ENCODE measurements at places on chromosomes 11 and 22.

DNA sequence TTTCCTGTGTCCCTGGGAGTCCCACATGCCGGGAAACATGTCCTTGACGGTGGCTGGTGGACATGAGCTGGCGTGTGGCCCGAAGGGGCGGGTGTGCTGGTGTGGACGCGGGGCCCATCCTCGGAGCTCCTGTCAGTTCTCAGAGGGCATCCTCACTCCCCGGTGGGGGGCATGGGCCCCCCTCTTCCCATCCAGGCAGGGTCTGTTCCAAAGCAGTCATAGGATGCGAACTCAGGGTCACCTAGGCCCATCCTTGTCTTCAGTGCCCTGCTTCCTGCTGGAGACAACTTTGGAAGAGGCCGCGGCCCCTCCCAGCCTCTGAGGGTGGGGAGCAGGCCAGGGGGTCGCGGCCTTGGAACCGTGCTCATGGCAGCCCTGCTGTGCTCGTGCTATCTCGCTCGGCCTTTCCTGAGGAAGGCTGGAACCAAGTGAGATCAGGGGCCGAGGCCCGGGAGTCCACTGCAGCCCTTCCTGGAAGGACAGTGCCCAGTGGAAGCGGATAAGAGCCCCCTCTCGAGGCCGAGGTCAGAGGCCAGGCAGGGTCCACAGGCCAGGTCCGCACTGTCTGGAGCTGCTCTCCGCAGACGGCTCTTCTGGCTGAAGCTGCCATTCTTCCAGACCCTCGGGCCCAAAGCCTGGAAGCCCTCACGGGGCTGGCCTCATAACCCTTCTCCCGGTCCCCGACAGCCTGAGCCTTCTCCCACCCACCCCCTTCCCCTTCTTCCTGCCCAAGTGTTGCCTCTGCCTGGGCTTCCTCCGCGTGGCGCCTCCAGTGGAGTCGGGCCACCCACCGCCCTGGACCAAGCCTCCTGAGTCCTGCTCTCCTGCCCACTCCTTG, 8.7 kb downstream of the GRK2 start:
- DNase-seq: no peak

DNA sequence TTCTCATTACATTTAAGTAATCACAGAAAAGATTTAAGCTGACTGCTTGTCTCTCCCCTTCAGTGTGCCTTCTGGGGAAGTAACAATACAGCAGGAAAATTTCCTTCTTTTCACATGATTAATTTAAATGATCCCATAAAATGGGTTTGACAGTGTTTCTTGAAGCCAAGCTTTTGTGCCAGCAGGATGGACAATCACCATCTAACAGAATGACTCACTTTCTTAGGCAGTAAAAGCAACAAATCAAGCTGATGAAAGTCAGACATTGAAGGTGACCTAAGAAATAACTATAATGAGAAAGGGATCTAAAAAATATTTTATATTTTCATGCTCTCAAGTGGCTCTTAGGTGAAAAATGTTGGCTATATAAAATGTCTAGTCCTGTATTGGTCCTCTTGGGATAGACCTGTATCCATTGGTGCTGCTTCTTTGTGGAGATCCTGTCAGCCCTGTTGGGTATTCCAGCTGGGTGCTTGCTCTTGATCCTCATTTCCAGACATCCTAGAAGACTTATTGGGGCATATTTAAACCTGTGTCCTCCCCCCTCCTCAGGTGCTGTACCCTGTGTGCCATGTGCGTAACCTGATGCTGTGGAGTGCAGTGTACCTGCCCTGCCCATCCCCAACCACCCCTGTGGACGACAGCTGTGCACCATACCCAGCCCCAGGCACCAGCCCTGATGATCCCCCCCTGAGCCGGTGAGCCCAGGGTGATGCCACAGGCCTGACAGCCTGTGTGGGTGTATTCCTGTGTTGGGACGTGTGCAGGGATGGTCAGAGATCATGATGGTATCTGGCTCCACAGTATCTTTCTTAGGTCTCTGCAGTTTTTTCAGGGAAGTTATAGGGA, 62.7 kb upstream of the HORMAD2 start:
- DNase-seq: no peak

DNA sequence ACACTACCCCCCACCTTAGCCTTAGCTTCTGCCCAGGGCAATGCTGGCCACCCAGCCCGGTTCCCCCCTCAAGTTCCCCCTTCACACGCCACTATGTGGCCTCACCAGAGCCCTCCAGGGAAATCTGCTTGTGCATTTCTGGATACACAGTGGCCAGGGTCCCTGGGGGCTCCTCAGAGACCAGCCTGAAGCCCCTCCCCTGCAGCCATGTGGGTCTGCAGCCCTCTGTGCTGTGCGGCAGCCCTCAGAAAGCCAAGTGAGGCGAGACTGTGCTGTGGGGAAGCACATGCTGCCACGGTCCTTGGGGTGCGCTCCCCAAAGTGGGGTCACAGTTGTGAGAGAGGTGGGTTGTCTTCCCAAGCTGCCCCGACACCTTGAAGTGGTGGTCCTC, 2.1 kb upstream of the PLXNB2 start:
- no peak for DNase-seq

- no peak for DNase-seq
Measured at GRCh38 chr22:47687346-47687655, 924.9 kb downstream of the TBC1D22A start.

GRCh38 chr11:32081129-32081641, 9.7 kb upstream of the RCN1 start:
- no peak for DNase-seq

GRCh38 chr11:100876815-100877520, 189.9 kb downstream of the ARHGAP42 start:
- no peak for DNase-seq

GRCh38 chr11:107271425-107271824, 186.2 kb downstream of the CWF19L2 start:
- DNase-seq: no peak

GRCh38 chr22:45172881-45173585, 9.3 kb downstream of the NUP50 start:
- DNase-seq: no peak

- DNase-seq: no peak
Measured at GRCh38 chr22:47000888-47001287, 238.4 kb downstream of the TBC1D22A start.

DNA sequence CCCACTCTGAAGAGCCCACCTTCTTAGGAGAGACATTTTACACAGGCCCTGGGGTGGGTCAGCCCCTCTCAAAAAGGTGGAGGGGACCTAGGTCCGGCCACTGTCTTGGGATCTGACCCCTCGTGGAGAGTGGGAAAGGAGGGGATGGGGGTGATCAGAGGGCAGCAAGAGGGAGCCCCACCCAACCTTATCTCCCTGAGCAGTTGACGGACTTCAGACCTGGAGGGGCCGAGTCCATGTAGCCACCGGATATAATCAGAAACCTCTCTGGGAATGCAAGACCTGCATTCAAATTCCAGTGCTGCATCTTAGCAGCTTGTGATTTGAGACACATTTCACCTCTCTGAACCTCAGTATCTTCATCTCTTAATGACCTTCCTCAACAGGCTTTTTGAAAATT, 44.0 kb downstream of the TP53I11 start:
- DNase-seq: no peak

GRCh38 chr11:78916759-78917158, 342.1 kb upstream of the NARS2 start:
- no peak for DNase-seq

DNA sequence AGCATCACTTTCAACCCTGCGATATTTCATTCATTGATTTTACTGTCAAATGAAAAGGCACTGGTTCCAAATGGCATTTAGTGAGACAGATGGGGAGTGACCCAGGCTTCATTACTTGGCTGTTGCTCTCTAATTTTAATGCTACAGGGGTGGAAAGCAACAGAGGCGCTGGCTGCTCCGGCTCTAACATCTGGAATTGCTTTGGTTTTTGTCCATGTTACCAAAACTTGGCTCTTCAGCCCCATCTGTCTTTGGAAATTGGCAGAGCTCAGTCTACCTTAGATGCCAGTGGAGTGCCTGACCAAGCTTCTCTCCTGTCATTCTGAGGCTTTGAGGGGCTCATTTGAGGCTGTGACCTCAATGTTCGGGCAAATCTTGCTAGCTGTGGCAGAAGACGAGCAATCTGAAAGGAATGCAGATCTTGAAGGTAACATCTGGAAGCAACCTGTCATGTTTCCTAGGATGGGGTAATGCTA, 409.5 kb upstream of the SYN3 start:
- no peak for DNase-seq

GRCh38 chr22:28514321-28514821, 165.3 kb downstream of the TTC28 start:
- DNase-seq: no peak

- no peak for DNase-seq
Measured at GRCh38 chr11:111514216-111515031, at the start of gene HOATZ. Gene HOATZ, plus strand, starts transcription at chr11:111514778. Its CDS starts 7 bp downstream, at chr11:111514785.

DNA sequence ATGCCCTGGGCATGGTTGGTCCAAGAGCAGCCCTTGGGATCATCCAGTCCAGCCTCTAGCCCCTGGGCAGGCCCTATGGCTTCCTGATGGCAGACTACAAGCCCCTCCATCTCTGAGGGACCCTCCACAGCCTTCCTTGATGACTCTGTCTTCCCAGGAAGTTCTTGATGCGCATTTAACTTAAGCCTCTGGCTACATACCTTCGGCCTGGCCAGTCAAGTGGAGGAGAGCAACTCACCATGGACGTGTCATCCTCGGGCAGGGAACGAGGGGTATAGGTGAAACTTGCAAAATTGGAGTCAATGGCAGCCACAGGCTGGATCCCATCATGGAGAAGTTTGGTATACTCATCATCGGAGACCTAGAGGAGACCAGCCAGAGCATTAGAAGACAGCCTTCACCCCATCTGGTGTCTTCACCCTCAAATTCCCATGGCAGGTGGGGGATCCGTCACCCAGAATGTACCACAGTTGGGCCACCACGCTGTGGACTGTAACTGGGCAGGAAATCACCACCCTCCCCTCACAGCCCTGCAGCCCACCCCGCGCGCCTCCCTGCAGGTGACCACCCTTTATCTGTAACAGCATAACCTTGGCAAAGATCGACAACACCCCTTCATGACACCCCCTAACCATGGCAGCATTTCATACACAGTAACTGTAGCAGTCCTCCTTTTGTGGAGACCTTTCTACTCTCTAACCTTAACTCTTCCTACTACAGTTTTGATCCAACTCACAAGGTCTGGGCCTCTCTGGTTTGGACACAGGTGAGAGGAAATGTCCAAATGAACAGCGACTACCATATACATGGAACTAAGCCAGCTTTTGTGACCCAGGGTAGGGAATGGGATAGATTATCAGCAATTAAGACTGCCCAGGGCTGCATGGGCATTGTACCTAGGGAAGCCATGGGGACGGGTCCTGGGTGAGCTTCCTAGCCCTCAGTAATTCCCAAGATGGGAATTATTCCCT, 91.7 kb downstream of the PDE2A start:
- no peak for DNase-seq

DNA sequence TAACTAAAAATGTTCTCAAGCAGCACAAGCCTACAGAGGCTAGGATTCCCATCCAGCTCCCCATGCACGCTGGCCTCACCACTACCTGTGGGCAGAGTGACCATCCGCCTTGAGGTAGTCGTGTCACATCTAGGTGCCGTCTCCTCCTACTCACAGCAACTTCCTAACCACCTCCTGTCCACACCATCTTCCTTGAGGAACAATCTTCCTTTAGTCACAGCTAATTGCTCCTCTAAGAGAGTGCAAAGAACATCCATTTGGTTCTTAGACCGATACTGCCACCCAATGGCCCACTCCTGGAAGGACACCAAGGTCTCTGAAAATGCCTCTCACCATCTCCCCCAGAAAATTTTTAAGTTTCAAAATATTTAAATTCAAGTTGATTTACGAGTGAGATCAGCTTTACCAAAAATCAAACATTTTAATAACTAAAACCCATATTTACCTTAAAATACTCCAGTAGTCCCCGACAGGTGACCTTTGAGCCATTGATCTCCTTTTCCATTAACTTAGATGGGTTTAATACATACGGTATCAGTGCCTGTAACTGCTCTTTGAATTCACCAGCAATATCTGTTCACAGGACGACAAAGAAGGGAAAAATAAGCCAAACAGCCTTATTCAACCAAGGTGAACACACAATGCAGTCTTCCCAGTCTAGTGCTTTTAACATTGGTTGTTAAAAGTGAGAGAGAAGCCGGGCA, 21.7 kb upstream of the PLAAT3 start:
- peak; percentile 63 for DNase-seq

DNA sequence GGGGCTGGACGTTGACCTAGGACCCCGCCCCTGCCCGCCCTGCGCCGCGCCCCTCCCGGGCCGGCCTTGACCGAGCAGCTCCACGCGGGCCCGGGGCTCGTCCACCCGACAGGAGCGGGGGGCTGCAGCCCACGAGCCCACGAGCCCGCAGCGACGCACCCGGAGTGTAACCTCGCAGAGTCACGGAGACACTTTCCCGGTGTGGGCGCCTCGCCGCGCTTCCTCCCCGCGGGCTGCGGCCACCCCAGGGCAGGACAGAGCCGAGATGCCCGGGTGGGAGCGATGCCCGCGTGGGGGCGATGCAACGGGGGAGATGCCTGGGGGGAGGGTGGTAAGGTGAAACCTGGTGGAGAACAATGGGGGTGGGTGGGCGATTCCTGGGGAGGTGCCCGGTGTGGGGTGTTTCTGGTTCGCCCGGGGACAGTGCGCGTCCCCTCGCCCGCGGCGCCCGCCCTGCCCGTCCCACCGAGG, 4.9 kb upstream of the ZBED4 start:
- DNase-seq: no peak

GRCh38 chr11:61007383-61007955, 36.0 kb downstream of the CD6 start:
- no peak for DNase-seq

- no peak for DNase-seq
Measured at GRCh38 chr11:2811206-2812091, 74.1 kb downstream of the CDKN1C start.

GRCh38 chr11:78886616-78887015, 312.0 kb upstream of the NARS2 start:
- no peak for DNase-seq

- no peak for DNase-seq
Measured at GRCh38 chr11:59801160-59801706, 9.3 kb downstream of the MRPL16 start.

Data from right atrium auricular region (tissue), 2 donors.